ENCODE measurements at places on chromosomes 7 and 10.

- H3K27me3 ChIP-seq = no peaks in the 10 kb centered on the region
- no peak overlapping the region for H3K27ac ChIP-seq
- no peak overlapping the region for H3K4me3 ChIP-seq
- DNase-seq = no peak
Observed at GRCh38 chr7:77351539-77352004, 64.6 kb downstream of the GSAP start.

- no peaks in the 10 kb centered on the region for H3K27me3 ChIP-seq
- H3K4me3 ChIP-seq = no peak overlapping the region
- peaks cover 2% of the 10 kb centered on the region for H3K4me1 ChIP-seq
- no peak overlapping the region for H3K27ac ChIP-seq
- DNase-seq = no peak
Observed at GRCh38 chr10:114060456-114060855, 16.8 kb downstream of the ADRB1 start.

- H3K4me1 ChIP-seq = no peaks in the 10 kb centered on the region
- no peak for DNase-seq
- no peaks in the 10 kb centered on the region for H3K27me3 ChIP-seq
- H3K27ac ChIP-seq = no peak overlapping the region
- no peaks in the 10 kb centered on the region for H3K36me3 ChIP-seq
- H3K4me3 ChIP-seq = no peak overlapping the region
Observed at GRCh38 chr7:29587195-29587808, 23.7 kb downstream of the PRR15 start.

GRCh38 chr7:67554986-67555385, 558.4 kb downstream of the TYW1 start:
- no peaks in the 10 kb centered on the region for H3K36me3 ChIP-seq
- DNase-seq = no peak
- H3K4me3 ChIP-seq = no peak overlapping the region
- H3K27ac ChIP-seq = no peak overlapping the region
- H3K4me1 ChIP-seq = no peaks in the 10 kb centered on the region
- H3K27me3 ChIP-seq = no peaks in the 10 kb centered on the region

GRCh38 chr10:19818876-19819275, 2.6 kb downstream of the PLXDC2 start:
- H3K27me3 ChIP-seq = no peaks in the 10 kb centered on the region
- no peak for DNase-seq
- no peaks in the 10 kb centered on the region for H3K4me1 ChIP-seq
- no peaks in the 10 kb centered on the region for H3K36me3 ChIP-seq
- no peak overlapping the region for H3K4me3 ChIP-seq

GRCh38 chr7:25860275-25861163, 291.5 kb upstream of the NFE2L3 start:
- DNase-seq = no peak
- no peak overlapping the region for H3K4me3 ChIP-seq
- H3K36me3 ChIP-seq = no peaks in the 10 kb centered on the region
- peaks cover 20% of the 10 kb centered on the region for H3K27me3 ChIP-seq
- H3K4me1 ChIP-seq = no peaks in the 10 kb centered on the region
- H3K27ac ChIP-seq = no peak overlapping the region

GRCh38 chr10:17081431-17081830, 48.2 kb downstream of the CUBN start:
- no peak for DNase-seq
- no peak overlapping the region for H3K4me3 ChIP-seq
- H3K4me1 ChIP-seq = peaks cover 2% of the 10 kb centered on the region
- H3K36me3 ChIP-seq = no peaks in the 10 kb centered on the region
- H3K27ac ChIP-seq = no peak overlapping the region

DNA sequence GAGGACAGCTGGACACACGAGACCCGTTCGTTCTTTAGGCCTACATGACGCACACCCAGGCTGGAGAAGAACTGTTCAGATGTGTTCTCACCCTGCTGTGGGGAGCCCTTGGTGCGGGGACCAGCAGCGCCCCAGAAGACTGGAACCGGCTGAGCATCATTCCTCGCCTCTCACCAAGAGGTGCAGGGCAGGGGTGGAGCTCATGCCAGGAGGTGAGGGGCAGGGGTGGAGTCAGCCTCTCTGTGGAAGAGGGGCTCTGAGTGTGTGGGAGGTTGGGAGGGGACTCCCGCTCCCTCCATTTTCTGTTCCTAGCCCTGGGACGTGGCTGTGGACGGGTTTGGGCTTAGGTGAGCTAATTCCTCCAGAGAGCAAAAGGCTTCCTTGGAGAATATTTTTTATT, 66.0 kb upstream of the SHH start:
- H3K27me3 ChIP-seq = no peaks in the 10 kb centered on the region
- DNase-seq = no peak
- no peaks in the 10 kb centered on the region for H3K4me1 ChIP-seq
- no peaks in the 10 kb centered on the region for H3K36me3 ChIP-seq

GRCh38 chr10:47030191-47030703, 119.0 kb downstream of the PTPN20 start:
- no peaks in the 10 kb centered on the region for H3K36me3 ChIP-seq
- no peaks in the 10 kb centered on the region for H3K27me3 ChIP-seq
- no peak overlapping the region for H3K27ac ChIP-seq
- no peaks in the 10 kb centered on the region for H3K4me1 ChIP-seq
- H3K4me3 ChIP-seq = no peak overlapping the region
- no peak for DNase-seq
